ENCODE measurements at places on chromosomes 2 and 18. TPM values are rescaled to one million over a fixed set of nuclear protein-coding genes. Genes with fewer than 3 reads are reported as not detected.

The OXER1 gene
- total RNA-seq, result 0.68 TPM

The HOXD12 gene
- total RNA-seq, result not detected

The IWS1 gene
- 44.3 TPM for total RNA-seq

The GPR45 gene
- not detected for total RNA-seq

The M1AP gene
- total RNA-seq, result not detected

The CDH19 gene
- total RNA-seq, result not detected

The GULP1 gene
- total RNA-seq, result not detected

The C2orf78 gene
- total RNA-seq, result not detected

The CRYGD gene
- not detected for total RNA-seq

The KLHL41 gene
- total RNA-seq, result not detected

The SLC14A1 gene
- total RNA-seq, result 2.4 TPM

The TRABD2A gene
- total RNA-seq, result 64.9 TPM

The POTEJ gene
- total RNA-seq, result not detected

The GALNT5 gene
- total RNA-seq, result not detected

The SERPINB2 gene
- total RNA-seq, result not detected

Measured in T-helper 2 cell treated with Interferon-gamma antibody and Interleukin-4, amounts not matched to agents 100 ng/mL and 5 ng/mL, for 36 hours (primary cell).